ENCODE measurements at places on chromosomes 1 and 21. TPM values are rescaled to one million over a fixed set of nuclear protein-coding genes. Genes with fewer than 3 reads are reported as not detected.

The DHX9 gene
- 160 TPM for total RNA-seq

The BMP8B gene
- total RNA-seq = not detected

The IGSF21 gene
- not detected for total RNA-seq

The MYBPH gene
- 0.43 TPM for total RNA-seq

The CNIH3 gene
- total RNA-seq = 11.3 TPM

The SIM2 gene
- total RNA-seq = not detected

The PROK1 gene
- total RNA-seq = not detected

The LRRC39 gene
- total RNA-seq = not detected

The GUCA2A gene
- total RNA-seq = not detected

The TOMM40L gene
- 13.4 TPM for total RNA-seq

The ZNF683 gene
- not detected for total RNA-seq

The LDLRAP1 gene
- 24.6 TPM for total RNA-seq

Measured in fibroblast of villous mesenchyme (primary cell).